ENCODE measurements at places on chromosomes 12 and 14.

- no peak for DNase-seq
Measured at GRCh38 chr14:79483477-79484388, 727.6 kb downstream of the DIO2 start.

- DNase-seq, result no peak
Measured at GRCh38 chr14:79438696-79439342, 772.5 kb downstream of the DIO2 start.

DNA sequence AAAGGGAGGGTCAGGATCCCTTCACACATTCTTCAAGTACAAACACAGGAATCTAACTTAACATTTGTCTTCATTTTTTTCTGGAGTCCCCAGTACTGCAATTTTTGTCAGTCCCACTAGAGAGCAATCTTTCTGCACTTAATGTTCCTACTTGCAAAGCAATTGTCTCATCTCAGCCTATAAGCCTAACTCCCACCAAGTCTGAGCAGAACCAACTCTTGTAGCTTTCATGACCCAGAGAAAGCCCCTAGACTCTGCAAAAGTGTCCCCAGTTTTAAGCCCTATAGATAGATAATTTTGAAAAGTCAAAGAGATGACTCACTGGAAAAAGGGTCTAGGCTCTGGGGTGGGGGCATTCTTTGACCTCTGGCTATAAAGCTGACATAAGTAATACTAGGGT, 1.8 kb upstream of the ZBTB39 start:
- no peak for DNase-seq

GRCh38 chr12:793037-793436, 40.7 kb downstream of the WNK1 start:
- DNase-seq, result no peak

DNA sequence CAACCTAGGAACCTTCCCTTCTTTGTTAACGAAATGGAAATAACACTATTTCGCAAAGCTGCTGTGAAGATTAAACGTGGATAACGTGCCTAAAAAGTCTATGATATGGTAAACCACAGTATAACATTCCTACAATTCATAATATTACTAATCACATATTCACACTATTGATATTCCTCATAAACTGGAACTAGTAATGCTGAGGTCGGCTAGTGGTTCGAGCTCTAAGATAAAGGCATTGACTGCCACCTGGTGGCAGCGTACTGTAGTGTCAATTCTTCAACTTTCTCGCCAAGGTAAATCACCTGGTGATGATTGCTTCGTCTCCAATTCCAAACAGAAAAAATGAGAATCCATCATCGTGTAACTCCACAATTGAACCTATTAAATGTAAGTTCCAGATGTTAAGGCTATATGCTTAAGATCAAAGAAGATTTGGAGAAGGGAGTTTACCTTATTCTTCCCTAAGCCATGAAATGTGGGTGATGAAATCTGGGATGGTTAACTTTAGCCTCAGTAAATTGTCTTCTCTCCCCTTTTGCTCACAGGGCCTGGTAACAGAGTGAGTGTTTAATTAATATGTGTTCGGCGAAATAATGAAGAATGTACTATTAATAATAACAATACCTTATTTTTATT, 197.5 kb upstream of the TMEM132C start:
- no peak for DNase-seq

- no peak for DNase-seq
Measured at GRCh38 chr14:103801459-103801858, 45.9 kb downstream of the PPP1R13B start.

DNA sequence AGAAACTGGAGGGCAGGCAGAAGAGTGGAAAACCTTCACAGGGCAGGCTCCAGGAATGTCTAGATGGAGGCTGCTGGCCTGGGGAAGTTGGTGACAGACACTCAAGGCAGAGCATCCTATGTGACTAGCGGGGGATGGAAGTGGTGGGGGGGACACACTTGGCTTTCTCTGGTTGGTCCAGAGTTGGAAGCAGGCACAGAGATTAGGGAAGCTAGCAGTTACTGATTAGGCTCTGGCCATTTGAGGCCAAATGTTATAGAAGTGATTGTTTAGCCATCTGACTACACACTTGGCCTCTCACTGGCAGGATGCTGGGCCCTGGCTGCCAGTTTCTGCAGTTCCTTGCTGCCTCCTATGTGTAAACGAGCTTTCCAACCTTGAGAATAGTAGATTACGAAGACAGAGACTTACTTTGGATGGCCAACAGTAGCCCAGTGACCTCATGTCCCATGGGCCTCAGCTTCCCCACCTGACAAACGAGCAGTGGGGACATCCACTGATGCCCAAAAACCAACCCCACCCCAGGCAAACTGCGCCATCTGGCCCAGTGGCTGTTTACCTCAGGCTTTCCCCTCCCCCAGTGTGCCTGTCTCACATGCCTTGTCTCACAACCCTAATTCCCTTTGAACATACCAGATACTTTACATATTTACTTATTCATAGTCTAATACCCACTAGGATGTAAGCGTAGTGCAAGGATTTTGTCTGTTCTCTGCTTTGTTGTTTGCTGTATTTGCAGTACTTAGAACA, 102.7 kb downstream of the PAPLN start:
- DNase-seq, result no peak

DNA sequence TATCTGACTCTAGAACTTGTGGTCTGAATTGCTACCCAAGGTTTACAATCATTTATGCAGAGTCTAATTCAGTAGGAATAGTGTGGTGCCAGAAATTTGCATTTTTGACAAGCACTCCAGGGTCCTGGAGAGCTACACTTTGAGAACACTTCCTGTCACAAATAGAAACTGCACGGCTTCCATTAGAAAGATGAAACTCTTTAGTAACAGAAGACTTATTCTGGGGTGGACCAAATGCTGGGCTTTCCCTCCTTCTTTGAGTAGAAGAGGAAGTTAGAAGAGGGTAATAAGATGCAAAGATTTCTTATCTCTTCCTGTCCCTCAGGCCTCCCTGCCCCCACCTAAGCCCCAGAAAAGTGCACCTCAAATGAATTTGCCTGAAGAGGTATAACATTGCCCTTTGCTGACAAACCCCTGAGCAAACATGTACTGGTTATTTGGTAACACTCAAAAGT, 28.4 kb downstream of the DGLUCY start:
- DNase-seq, result no peak

- DNase-seq, result no peak
Measured at GRCh38 chr14:60094306-60094897, 2.7 kb downstream of the PCNX4 start.

GRCh38 chr12:51647647-51648046, 56.6 kb downstream of the SCN8A start:
- no peak for DNase-seq

- no peak for DNase-seq
Measured at GRCh38 chr12:6768437-6768914, 2.3 kb downstream of the PTMS start.

- no peak for DNase-seq
Measured at GRCh38 chr14:41558490-41558889, 48.2 kb upstream of the LRFN5 start.

DNA sequence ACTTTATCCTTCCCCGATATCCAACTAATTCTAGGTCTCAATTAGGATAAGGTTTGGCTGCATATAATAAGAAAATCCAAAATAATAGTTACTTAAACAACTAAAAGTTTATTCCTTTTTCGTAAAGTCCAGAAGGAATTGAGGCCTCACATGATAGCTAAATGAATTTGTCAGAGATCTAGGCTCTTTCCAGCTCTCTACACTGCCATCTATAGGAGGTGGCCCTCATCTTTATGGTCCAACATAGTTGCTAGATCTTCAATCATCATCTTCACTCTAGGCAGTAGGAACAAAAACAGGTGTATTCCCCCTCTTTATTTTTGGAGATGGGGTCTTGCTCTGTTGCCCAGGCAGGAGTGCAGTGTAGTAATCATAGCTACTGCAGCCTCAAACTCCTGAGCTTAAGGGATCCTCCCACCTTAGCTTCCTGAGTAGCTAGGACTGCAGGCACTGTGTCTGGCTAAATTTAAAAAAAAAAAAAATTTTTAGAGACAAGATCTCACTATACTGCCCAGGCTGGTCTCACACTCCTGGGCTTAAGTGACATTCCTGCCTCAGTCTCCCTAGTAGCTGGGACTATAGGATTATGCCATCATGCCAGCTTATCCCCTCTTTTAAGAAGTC, 46.5 kb upstream of the SAV1 start:
- no peak for DNase-seq

GRCh38 chr12:64780531-64781279, 21.5 kb upstream of the GNS start:
- DNase-seq, result no peak

- DNase-seq, result no peak
Measured at GRCh38 chr14:21933681-21934080, 260.1 kb upstream of the OR4E1 start.

GRCh38 chr12:91994208-91994797, 151.3 kb downstream of the BTG1 start:
- DNase-seq, result no peak

GRCh38 chr14:71672596-71672995, 259.6 kb upstream of the RGS6 start:
- no peak for DNase-seq

GRCh38 chr14:32407130-32407529, 78.0 kb downstream of the AKAP6 start:
- no peak for DNase-seq

GRCh38 chr12:29710104-29710503, 73.6 kb downstream of the TMTC1 start:
- DNase-seq, result no peak

DNA sequence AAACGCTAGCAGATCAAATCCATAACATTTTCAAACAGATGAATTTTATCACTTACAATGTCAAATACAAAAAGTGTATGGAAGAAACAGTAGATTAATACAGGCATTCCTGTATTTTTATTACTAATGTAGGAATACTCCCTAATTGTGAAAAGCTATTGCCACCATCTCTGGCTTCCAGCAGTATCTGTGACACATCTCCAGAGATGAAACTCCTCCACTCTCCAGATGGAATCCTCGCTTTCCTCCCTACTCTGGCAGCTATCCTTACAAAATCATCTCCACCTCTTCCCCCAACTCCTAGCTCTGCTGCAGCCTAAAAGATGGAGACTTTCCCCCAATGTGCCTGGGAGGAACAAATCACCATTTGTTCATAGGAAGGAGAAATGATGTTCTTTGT, 211.4 kb downstream of the SSPN start:
- DNase-seq, result no peak

DNA sequence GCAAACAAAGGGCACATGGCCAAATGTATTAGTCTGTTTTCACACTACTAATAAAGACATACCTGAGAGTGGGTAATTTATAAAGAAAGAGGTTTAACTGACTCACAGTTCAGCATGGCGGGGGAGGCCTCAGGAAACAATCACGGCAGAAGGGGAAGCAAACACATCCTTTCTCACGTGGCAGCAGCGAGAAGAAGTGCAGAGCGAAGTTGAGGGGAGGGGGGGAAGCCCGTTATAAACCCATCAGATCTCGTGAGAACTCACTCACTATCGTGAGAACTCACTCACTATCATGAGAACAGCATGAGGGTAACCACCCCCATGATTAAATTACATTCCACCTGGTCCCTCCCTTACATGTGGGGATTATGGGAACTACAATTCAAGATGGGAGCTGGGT, 66.1 kb downstream of the ST8SIA1 start:
- no peak for DNase-seq

DNA sequence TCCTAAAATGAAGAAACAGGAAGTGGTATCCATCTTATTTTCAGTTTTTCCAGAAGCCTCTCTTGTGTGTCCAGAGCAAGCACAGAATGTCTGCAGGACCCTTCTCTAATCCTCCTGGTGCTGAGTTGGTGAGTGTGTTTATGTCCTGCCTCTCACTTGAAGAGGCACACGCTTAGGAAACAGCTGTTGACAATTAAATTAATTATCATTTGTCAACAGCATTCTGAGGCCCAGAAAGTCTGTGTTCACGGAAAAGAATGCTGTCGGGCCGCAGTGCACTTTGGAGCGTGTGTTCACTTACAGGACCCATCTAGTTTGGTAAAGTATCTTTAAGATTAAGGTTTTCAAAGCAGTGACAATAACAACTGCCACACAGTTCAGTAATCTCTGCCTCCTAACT, 70.5 kb downstream of the LMNTD1 start:
- DNase-seq, result no peak

DNA sequence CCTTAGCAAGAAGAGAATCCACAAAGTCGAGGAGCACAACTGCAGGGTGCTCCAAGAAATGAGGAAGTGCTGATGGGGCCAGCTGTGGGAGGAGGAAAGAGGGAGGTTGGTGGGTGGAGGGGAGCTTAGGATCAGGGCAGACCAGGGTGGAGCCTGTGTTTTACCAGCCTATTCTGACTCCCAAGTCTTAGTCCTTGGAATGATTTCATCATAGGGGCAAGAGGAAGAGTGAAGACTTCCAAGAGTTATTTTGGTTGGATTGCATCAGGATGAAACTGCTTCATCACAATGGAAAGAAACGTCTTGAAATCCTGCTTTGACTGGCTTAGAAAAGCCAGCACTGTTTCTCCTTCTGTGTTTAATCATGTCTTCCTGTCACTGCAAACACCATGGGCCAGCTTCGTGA, 194.0 kb downstream of the DPF3 start:
- no peak for DNase-seq

DNA sequence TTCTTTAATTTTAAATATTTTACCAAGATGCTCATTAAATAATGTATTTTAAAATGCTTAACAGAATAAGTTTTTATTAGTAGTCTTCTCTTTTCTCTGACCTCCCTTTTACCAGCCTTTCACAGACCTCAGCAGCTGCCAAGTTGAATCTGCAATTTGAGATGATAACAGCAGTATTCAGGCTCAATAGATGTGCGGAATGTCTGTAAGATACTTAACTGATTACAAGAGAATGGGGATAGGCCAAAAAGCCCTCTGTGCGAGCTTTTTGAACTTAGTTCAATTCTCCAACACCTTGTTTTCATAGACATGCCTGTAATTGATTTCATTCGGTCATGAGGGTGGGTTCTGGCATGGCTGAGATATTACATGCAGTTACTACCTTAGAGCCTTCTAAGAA, 277.2 kb downstream of the TMTC2 start:
- no peak for DNase-seq

DNA sequence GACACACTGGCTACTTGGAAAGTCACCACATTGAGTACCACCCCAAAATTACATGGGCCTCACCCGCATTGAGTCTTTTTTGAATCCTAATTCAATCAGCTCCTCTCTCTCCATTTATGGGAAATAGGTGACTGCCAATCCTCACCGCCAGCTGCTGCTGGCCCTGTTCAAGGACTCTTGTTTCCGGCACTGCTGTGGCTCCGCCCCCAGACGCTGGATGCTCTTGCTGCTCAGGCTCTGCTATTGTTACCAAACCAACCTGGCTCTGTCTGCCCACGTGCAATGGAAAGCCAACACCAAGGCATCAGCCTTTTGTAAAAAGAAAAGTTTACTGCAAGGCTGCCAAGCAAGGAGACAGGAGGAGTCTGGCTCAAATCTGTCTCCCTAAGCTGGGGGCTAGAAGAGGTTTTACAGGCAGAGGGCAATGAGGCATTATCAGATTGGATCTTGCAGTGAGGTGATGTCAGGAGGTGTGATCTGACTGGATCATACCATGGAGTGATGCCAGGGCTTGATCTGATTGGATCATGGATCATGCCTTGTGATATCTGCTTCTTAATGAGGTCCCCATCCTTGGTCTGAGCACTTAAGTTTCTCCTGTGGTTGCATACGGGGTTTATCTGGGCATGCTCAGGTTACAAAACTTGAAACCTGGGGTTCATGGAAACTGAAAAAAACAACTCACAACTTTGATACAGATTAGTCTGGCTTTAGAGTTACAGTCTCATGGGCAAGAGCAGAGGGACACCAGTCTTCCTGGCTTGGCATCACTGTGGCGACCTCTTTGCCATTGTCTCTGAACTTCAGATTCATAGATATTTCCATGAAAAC, 117.1 kb upstream of the SLC35F4 start:
- DNase-seq, result no peak
